Camera-type eye (tissue), 1 donor: ENCODE measurements at places on chromosomes 2 and 18. TPM values are rescaled to one million over a fixed set of nuclear protein-coding genes. Genes with fewer than 3 reads are reported as not detected.

The ATP5F1A gene
- 931 TPM for total RNA-seq

The STEAP3 gene
- 2.6 TPM for total RNA-seq

The CHST9 gene
- total RNA-seq, result 3.8 TPM

The MRO gene
- total RNA-seq, result 1.3 TPM

The KLHL30 gene
- total RNA-seq, result 2.7 TPM

The NMUR1 gene
- 2.1 TPM for total RNA-seq

The CYP26B1 gene
- total RNA-seq, result 12.8 TPM

The MYO5B gene
- total RNA-seq, result 56.7 TPM

The CFC1 gene
- 0.55 TPM for total RNA-seq

The HOXD12 gene
- total RNA-seq, result not detected

The ROCK2 gene
- 95.9 TPM for total RNA-seq

The PLA2R1 gene
- total RNA-seq, result 13.2 TPM

The KCNIP3 gene
- 11.3 TPM for total RNA-seq

The IL1RL2 gene
- total RNA-seq, result 1.4 TPM

The HOXD13 gene
- total RNA-seq, result not detected

The EFR3B gene
- total RNA-seq, result 32.6 TPM

The IL18RAP gene
- 0.33 TPM for total RNA-seq

The LIMS1 gene
- total RNA-seq, result 73.2 TPM

The ZNF512 gene
- total RNA-seq, result 95.4 TPM

The LTBP1 gene
- 132 TPM for total RNA-seq

The CROCC2 gene
- total RNA-seq, result 0.16 TPM

The TMEM163 gene
- total RNA-seq, result 4.7 TPM

The C1GALT1C1L gene
- 1.3 TPM for total RNA-seq

The ADAM23 gene
- total RNA-seq, result 9.5 TPM

The SIX2 gene
- total RNA-seq, result 12.4 TPM

The FAM161A gene
- 113 TPM for total RNA-seq

The HS1BP3 gene
- 19.2 TPM for total RNA-seq

The COPS9 gene
- total RNA-seq, result 39.4 TPM

The PKDCC gene
- total RNA-seq, result 143 TPM

The TLX2 gene
- total RNA-seq, result 0.93 TPM

The ACADL gene
- total RNA-seq, result 3.7 TPM

The SLC9A2 gene
- total RNA-seq, result 0.49 TPM

The STARD6 gene
- total RNA-seq, result not detected

The TMEM169 gene
- total RNA-seq, result 19.5 TPM

The ETAA1 gene
- total RNA-seq, result 39.5 TPM

The CNDP1 gene
- 9.9 TPM for total RNA-seq

The SLC66A2 gene
- total RNA-seq, result 35.8 TPM

The NBEAL1 gene
- total RNA-seq, result 61.7 TPM

The RGPD8 gene
- 37.1 TPM for total RNA-seq

The RAB6D gene
- 0.55 TPM for total RNA-seq
